Renal cortical epithelial cell (primary cell): ENCODE measurements at places on chromosomes 4 and X.

GRCh38 chrX:15989716-15990115, 133.6 kb upstream of the GRPR start:
- DNase-seq, result peak; percentile 1

DNA sequence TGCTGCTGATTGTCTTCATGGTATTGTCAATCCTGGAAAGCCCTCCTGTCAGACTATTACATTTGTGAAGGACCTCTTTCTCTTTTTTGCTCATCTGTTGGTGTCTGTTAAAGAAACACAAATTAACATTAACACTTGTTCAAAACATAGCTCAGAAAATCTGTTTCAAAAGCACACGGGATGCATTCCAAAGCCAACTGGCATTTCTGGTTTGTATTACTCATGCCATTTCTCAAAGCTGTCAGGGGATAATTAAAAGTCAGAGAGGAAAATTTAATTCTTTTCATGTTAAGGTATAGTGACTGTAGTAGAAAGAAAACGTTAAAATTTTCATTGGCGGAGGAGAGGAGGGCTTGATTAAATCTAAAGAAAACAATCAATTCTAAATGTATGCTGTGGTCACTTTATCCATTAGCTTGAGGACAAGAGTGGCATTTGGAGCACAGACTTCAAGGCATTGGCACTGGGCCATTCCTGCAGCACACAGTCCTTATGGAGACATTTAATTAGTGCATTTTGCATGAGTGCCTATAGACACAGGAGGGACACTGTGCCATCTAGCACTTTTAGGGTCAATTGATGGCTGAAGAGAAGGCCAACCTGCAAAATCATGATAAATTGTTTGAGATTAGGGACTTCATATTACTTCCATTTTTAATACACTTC, 21.2 kb upstream of the GLRA2 start:
- DNase-seq, result peak; percentile 27

GRCh38 chr4:80162418-80162817, 34.9 kb upstream of the PRDM8 start:
- DNase-seq, result no peak

- no peak for DNase-seq
These were observed 100.4 kb upstream of the PLAC1 start for GRCh38 chrX:134758652-134759051.

DNA sequence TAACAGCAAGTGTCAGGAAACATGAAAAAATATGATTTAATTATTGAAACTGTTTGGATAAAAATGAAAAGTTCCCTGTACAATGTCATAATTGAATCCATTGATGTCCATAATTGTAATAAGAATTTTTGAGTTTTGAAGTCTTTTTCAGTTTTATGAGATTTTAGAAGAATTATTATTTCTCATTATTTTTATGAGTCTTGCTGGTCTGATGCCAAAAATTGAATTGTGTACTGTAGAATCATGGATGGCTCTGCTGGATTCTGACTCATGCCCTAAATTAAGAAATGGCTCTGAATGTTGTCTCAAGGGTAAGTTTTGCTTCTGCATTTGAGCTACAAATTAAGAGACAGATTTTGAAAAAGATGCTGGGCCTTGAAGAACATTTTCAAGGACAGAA, 132.8 kb upstream of the MAP9 start:
- DNase-seq, result no peak

DNA sequence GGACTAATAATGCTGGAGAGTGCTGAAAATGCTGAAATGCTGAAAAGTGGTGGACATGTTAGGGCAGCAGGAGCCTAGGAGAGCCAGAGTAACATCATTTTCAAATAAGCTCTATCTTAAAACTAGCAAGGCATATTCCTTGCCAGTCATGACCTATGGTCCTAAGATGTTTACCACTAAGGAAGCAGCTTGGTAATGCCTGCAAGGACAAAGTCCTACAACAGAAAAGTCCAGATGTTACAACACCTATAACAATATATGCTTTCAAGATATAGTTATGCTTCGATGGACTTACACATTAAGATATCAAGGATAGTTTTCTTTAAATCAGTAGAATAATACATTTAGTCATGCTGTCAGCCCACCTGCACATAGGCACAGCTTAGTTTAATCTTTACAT, 4.5 kb upstream of the ADH4 start:
- DNase-seq, result no peak

DNA sequence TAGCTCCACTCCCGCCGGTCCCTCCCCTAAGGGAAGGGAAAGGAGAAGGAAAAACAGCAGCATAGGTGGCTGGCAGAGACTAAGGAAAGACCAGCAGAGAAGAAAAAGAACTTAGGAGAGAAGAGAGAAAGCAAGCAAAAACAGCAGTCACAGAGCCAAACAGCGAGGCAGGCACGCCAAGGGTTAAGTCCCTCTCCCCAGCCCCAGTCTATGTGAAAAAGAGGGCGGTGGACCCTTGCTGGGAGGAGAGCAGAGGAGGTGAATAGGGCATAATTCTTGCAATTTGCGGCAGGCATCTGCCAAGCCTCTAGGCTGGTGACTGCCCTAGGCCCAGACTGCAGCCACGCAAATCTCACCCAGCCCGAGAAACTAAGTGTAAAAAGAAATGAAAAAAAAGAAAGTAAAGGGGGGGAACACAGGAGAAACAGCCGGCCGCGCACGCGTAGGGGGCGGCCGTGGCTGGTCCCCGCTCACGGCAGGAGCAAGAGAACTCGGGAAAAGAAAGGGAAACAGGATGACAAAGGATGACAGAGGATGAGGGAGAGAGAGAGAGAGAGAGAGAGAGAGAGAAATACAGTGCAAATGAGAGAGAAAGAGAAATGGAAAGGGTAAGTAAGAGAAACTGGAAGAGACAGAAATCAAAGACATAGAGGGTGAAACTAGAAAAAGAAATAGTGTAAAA, 48.6 kb downstream of the MAGEA9 start:
- peak; percentile 12 for DNase-seq

DNA sequence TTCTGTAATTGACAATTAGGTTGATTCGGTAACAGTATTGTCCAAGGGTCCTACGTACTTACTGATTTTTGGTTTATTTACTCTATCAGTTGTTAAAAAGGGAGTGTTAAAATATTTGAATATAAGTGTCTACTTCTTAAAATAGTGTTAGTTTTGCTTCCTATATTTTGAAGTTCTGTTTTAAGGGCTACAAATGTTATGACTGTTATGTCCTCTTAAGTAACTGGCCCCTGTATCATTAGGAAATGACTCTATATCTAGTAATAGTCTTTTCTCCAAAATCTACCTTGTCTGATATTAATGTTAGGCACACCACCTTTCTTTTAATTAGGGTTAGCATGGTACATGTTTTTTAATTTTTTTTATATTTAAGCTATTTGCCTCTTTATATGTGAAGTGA, 30.1 kb downstream of the ANKRD50 start:
- DNase-seq, result no peak

GRCh38 chr4:137090951-137091350, 441.3 kb downstream of the PCDH18 start:
- peak; percentile 17 for DNase-seq

- DNase-seq, result no peak
These were observed 36.6 kb downstream of the CCNG2 start for GRCh38 chr4:77193511-77194102.

GRCh38 chrX:55593296-55593695, 29.9 kb upstream of the FOXR2 start:
- no peak for DNase-seq

- DNase-seq, result no peak
These were observed 154.7 kb downstream of the BEND2 start for GRCh38 chrX:18065956-18066355.

DNA sequence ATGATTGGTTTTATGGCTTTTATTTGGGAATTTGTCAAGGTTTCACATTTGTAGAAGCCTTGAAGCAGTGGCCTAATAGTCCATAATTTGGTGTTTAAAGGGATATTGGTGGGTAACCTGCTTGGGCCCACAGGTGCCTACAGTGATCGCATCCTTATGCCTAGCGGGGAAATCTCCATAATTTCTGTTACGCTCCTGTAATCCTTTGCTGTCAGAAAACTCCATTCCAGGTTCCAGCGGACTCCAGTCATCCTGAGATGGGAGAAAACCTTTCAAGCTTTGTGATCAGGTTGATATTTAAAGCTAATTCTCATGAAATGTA, 257.0 kb upstream of the JADE1 start:
- no peak for DNase-seq

- DNase-seq, result peak; percentile 99
These were observed 1.5 kb upstream of the NEIL3 start for GRCh38 chr4:177308125-177308524.

DNA sequence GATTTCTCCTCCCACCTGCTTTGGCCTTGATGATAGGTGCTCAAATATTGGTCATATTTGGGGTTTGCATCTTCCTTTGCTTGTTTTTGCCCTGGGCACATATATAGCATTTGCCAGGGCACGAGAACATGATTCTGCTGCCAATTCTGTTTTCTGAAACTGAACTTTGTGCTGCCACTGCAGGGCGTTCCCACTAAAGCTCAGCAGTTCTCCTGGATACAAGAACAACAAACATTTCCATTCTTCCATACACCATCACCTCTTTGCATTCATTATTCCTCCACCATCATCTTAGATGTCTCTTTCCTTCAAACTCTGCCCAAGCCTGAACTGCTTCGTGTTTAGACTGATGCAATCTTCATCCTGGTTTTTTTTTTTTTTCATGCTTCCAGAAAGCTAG, 36.3 kb upstream of the GATB start:
- DNase-seq, result peak; percentile 63

DNA sequence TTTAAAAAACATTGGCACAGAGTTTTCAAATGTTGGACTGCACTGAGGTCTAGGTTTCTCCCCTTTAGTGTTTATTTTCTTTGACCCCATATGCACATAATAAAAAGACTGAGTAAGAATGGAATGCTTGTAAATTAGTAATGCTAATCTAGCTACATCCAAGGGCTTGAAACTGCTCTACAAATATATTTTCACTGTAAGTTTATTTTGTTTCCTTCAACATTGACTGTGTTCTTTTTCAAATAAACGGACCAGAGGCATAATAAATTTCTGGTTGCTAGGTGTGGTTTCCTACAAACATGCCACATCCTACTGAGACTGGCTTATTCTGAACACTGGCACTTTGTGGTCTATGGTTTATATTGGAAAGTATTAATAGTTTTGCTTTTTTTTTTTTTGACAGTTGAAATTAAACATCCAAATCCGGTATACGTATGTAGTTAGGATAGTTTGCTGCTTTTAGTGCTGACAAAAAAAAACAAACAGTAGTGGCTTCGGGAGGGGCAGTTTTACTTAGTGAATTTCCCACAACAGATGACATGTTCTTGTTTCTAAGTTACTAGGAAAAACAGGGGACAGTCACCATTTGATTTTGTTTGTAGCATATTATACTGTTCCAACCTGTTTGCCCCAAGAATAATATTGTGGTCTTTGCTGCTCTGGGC, 13.2 kb downstream of the CA5B start:
- DNase-seq, result peak; percentile 56

- DNase-seq, result no peak
These were observed 988.3 kb upstream of the LCORL start for GRCh38 chr4:19009881-19010280.
